ENCODE measurements at places on chromosomes 1 and 21.

- no peak for DNase-seq
Observed at GRCh38 chr1:25647863-25648262, 31.3 kb downstream of the MAN1C1 start.

DNA sequence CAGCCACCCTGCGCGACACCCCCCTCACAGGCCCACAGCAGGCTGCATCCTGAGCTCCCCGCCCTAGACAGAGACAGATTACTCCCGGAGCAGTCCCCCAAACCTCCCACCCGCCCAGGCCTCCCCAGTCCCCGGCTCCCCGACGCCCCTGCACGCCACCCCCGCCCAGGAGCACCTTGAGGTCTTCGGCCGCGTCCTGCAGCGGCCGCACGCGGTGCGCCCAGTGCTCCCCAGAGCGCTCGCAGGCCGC lies 731 bp downstream of the TRIM11 start:
- no peak for DNase-seq

GRCh38 chr1:39761557-39762260 lies 9.4 kb downstream of the OXCT2 start:
- no peak for DNase-seq

DNA sequence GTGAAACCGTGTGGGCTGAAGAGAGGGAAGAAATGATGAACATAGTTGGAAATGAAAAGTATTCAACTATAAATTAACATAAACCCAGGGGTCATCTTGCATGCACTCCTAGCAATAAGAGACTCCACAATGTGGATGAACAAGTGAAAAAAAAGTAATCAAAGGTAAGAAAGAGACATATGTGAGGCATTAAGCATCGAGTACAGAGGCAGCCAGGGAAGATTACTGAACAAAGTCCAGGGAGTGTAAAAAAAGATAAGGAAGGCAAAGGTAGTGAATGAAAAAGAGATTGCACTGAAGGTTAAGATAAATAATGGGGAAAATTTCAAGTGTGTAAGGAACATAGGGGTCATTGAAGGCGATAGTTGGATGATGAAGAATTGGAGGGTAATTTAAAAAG lies 330.8 kb upstream of the PROX1 start:
- DNase-seq = no peak

DNA sequence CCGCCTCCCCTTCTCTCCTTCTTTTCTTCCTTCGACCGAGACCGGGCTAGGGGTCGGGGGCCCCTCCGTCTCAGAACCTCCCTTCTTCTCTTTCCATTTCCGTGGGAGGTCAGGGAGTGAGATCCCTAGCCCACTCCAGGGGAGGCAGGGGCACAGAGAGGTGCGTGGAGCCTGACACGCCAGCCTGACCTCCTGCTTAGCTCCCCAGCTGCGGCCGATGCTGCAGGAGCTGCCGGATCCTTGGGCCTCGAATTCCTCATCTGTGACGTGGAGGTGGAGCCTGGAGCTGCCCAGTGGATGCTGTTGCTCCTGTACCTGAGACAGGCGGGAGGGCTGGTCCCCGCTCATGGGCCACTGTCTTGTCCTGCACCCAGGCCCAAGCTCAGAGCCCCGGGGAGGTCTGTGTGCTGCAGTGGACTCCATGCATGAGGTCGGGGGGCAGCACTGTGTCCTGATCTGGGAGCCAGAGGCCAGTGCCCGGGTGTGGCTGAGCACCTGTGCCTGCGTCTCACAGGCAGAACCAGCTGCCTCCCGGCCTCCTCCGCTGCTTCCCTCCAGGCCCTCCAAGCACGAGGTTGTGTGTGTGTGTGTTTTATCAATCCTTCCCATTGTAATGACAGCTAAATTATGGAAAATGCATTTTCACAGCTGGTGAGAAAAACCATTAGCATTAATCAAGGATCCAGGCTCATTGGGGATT lies 55.3 kb upstream of the TTC34 start:
- no peak for DNase-seq

GRCh38 chr1:155688324-155689080 lies at the start of gene YY1AP1:
Gene YY1AP1 (minus strand): TSS chr1:155688774. CDS start chr1:155680436, 8,338 bp downstream.
- DNase-seq = peak; percentile 92

DNA sequence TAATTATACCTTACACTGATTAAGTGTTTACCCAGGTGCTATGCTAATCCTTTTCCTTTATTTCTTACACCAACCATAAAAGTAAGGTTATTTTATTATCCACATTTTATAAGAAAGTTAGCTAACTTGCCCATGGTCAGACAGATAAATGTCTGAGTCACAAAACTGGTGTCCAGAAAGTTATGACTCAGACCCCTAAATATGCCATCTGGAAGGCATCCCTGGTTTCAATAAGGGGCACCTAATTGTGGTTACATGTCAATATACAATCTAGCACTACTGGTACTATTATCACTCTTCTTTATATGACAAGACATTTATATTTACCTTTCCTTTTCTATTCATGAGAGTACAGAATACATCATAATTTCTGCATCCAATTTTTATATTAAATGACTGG lies 496.5 kb upstream of the ADGRL2 start:
- no peak for DNase-seq

DNA sequence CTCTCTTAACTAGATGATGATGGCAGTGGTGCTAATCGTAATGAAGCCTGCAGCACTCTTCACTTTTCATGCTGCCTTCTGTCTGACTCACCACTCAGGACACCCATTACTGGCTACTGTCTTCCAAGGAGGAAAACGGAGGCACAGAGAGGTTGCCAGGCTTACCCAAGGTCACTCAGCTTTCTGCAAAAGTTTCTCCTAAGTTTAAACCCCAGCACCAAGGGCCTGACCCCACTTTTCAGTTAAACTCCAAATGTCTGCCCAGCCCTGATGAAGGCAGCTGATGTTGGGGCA lies 78.1 kb upstream of the RUNX3 start:
- no peak for DNase-seq

DNA sequence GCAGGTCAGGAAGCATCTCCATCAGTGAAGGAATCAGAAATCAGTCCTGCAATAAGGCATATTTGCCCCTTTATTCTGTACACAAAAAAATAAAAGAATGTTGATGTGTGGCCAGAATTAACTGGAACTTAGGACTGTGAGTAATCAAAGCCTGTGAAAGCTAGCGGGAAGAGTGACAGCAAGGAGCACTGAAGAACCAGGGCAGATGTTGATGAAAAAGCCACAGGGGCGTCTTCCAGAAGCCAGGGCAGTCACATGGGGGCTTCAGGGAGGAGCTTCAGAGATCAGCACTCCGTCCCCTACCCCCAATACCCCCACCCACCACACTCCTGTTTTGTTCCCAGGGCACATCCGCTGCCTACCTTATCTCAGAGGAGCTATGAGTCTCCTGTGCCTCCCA lies 502.8 kb downstream of the AJAP1 start:
- DNase-seq = no peak

DNA sequence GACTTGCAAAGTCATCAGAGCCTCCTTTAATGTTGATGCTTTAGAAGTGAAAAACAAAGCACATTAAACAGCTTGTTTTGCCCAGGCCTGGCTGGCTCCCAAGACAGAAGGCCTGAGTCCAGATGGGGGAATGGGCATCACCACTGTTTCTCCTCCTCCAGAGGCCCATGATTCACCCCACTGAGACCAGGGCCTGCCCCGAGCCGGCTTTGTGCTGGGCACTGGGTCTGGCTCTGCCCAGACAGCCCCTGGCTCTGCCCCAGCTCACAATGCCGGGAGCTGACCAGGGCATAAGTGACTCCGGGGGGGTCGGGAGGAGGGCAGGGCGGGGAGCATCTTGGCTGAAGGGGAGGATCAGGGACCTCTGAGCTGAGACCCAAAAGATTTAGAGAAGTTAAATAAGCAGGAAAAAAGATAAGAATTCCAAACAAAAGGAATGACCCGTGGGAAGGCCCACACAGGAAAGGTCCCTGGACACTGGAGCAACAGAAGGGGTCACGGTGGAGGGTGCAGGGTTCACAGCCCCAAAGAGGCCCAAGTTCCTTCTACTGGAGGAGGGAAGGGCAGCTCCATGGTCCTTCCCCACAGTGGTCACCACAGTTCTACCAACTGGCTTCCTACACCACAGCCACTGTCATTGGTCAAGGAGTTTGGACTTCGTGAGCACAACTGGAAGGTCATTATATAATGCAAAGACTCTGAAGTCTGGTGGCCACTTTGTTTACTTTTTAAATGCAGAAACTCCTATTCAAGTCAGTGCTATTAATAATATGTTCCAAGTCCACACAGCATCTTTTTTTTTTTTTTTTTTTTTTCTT lies 5.5 kb downstream of the C2CD2 start:
- DNase-seq = no peak

- no peak for DNase-seq
Observed at GRCh38 chr1:171953835-171954234, 112.5 kb downstream of the DNM3 start.

- peak; percentile 34 for DNase-seq
Observed at GRCh38 chr1:183416850-183417771, 1.1 kb downstream of the NMNAT2 start.

DNA sequence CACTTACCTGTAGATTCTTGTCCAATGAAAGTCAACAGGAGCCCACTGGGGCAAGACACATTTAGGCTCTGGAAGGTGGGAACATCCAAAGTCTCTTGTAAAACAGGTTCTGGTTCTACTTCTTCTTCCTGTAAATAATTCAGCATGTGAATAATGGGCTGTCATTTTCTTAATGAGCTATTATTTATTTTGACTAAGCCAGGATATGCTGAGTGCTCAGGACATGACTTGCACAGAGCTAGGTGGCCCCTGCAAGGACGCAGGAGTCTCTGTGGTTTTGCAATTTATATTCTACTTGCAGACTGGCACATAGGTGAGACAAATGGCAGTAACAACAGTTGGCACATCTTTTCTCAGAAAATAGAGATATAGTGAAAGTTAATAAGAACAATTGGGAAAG lies 98.7 kb downstream of the WDR3 start:
- no peak for DNase-seq

- no peak for DNase-seq
Observed at GRCh38 chr21:38303300-38303699, 46.5 kb downstream of the KCNJ15 start.

DNA sequence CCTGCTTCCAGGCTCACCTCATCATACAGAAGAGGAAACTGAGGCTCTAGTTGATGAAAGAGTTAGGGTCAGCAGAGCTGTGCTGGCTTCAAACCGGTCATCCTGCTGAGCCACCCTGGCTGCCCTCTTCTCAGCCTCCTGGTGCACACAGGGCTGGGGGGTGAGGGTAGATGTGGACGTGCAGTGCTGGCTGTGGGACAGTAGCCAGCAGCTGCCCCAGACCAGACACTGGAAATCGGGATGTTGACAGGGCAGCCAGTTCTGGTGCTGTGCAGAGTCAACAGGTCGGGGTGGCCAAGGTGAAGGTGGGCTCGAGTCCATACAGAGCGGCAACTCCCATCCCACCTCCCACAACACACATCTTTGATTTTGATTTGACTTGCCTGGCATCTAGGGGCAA lies 1.5 kb upstream of the CLCNKA start:
- no peak for DNase-seq

GRCh38 chr1:155071701-155072100 lies 6.9 kb upstream of the EFNA3 start:
- DNase-seq = no peak

GRCh38 chr21:45571641-45572040 lies 29.4 kb upstream of the SLC19A1 start:
- DNase-seq = no peak

DNA sequence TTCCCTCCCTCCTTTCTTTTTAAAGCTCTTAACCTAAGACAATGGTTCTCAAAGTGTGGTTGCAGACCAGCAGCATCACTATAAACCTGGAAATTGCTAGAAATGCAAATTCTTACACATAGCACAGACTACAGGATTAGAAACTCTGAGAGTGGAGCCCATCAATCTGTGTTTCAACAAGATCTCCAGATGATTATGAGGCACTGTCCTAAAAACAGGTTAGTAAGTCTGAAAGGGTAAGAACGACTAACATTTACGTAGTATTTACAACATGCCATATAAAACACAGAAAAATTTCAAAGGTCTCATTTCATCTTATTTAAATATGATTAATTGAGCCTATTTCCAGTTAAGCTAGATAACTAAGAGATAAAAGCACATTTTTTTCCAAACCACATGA lies 138.8 kb downstream of the COP1 start:
- DNase-seq = no peak

- no peak for DNase-seq
Observed at GRCh38 chr1:71667216-71667615, 586.4 kb upstream of the ZRANB2 start.

DNA sequence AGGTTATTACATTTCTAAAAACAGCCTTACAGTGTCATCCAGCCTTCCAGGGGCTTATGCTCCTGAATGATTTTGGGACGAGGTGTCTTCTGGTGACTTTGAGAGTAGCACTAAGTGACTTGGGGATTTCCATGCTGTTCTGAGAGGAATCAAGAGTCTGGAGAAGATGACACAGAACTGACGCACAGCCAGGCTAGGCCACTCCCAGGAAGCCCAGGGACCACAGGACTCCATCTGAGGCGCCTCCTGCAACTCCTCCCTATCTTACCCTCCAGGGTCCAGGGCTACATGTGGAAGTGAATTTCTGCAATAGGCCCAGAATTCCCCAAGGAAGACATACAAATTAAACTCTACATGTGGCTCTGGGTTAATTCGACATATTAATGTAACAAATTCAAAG lies 92.5 kb downstream of the SLC25A24 start:
- DNase-seq = peak; percentile 4

- no peak for DNase-seq
Observed at GRCh38 chr1:168443356-168443755, 100.4 kb downstream of the XCL2 start.
